ENCODE measurements at places on chromosomes 3 and 15. TPM values are rescaled to one million over a fixed set of nuclear protein-coding genes. Genes with fewer than 3 reads are reported as not detected.

- DNase-seq = no peak
Measured at GRCh38 chr3:45572755-45573154, 21.8 kb upstream of the LIMD1 start.

DNA sequence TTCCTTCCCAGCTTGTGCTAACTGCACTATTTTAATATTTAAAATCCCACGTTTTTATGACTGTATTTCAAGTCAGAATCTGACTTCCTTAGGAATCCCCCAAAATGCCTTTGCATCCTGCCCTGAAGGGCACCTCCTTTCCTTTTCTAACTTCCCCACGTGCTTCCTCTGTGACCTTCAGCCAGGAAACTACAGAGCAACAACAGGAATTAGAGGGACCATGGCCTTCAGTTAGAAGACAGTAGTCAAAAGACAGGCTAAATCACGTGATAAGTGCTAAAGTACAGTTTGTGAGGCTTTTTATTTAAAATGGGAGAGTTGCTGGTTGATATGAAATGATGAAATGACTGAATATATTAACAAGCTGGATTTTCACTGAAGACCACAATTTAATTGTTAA is 11.8 kb upstream of the ABHD10 start:
- no peak for DNase-seq

Gene CKMT1A
- total RNA-seq = not detected

Gene IQCF5
- not detected for total RNA-seq

Gene CNTN4
- total RNA-seq = not detected

Data from osteoblast (primary cell).